ENCODE measurements at places on chromosomes 3 and 15. TPM values are rescaled to one million over a fixed set of nuclear protein-coding genes. Genes with fewer than 3 reads are reported as not detected.

DNA sequence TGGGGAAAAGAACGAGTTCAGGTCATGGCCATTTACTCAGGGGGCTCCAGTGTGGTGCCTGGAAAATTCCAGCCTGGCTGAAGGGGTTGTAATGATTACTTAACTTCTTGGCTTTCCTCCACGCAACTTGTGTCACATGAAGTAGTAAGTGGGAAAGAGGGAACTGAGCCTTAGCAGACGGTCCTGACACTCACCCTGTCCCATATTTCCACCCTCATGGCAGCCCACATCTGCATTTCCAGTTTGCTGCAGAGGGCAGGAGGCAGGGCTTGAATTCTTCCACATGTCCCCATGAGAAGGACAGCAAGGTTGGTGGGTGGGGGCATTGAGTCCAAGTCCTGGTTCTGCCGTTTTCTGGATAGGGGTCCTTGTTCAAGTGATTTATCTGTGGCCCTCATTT, 7.8 kb upstream of the CAMP start:
- no peaks in the 10 kb centered on the region for H3K27me3 ChIP-seq
- no peak overlapping the region for H3K4me3 ChIP-seq
- H3K27ac ChIP-seq: peak overlapping the region; percentile 6
- DNase-seq: no peak
- peaks cover 29% of the 10 kb centered on the region for H3K4me1 ChIP-seq

DNA sequence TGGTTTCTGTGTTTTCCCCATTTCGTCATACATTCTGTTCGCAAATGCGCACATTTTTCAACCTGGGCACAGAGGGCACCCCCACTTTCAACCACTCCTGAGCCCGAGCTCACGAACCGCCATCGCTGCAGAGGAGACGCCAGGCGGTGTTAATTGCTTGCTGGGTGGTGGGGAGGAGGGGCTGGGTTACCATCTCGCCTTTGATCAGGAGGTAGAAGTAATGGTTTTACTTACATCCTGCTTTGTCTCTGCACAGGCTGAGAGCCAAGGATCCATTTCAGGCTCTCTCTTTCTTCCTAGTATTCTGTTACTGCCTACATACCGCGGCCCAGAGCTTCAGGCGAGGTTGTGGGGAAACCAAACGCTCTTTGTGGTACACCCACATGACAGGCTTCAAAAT, 177.3 kb upstream of the WNT5A start:
- DNase-seq: no peak
- no peak overlapping the region for H3K4me3 ChIP-seq
- H3K4me1 ChIP-seq: no peaks in the 10 kb centered on the region

GRCh38 chr3:146226881-146227280, 24.0 kb downstream of the PLSCR4 start:
- H3K36me3 ChIP-seq: no peaks in the 10 kb centered on the region
- no peak overlapping the region for H3K27ac ChIP-seq
- H3K27me3 ChIP-seq: no peaks in the 10 kb centered on the region
- H3K4me3 ChIP-seq: no peak overlapping the region
- H3K4me1 ChIP-seq: peaks cover 8% of the 10 kb centered on the region

CCR9 gene
- not detected for polyA plus RNA-seq

DNA sequence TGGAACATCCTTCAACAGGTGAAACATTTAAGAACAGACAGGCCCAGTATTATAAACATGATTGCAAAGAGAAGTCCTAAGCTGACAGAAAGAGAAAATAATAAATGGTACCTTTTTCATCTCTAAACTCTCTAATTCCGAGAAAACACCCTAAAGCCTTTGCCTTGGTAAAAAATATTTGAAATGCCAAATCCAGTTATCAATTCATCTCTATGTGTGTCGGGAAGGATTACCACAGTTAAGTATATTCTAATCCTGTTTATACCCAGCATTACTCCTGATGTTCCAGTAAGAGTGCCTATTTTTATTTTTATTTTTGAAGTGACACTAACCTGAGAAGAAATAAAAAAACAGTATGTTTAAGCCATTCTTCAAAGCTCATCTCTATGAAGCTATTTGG, 219.3 kb upstream of the NANOGP8 start:
- no peak overlapping the region for H3K4me3 ChIP-seq
- no peaks in the 10 kb centered on the region for H3K27me3 ChIP-seq

DNA sequence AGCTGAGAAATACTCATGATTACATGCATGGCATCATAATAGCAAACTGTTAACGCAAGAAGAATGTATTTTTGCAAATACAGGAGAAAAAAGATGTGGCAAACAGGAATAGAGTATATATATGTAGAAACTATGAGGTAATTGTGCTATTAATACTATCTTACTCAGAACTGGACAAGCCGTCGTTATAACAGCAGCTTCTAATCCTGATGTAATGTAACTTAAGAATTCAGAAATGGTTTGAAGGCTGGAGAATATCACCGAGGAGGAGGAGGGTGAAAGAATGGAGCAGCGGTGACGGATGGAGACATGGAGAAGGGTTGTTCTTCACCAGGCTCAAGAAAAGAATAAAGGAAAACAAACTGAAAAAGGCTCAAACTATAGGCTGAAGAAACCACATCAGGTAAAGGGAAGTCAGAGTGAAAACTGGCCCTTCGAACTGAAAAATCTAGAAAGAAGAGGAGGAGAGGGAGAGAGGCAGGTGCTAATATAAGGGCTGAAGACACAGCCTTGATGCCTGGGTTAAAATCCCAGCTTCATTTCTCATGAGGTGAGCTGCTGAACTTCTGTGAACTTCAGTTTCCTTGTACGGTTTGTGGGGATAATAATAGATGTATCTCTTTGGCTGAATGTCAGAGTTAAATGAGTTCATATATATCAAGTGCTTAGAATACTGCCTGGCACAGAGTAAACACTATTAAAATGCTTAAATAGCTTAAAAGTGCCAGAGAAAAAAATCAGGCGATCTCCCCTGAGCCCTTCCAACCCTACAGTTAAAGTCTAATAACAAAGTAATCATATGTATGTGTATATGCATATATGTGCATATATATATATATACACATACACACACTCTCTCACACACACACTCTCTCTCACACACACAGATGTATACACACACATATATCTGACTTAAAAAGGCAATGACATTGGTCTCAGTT, 43.9 kb downstream of the GOLIM4 start:
- H3K36me3 ChIP-seq: no peaks in the 10 kb centered on the region
- no peaks in the 10 kb centered on the region for H3K4me1 ChIP-seq
- no peak overlapping the region for H3K27ac ChIP-seq
- no peak overlapping the region for H3K4me3 ChIP-seq

DNA sequence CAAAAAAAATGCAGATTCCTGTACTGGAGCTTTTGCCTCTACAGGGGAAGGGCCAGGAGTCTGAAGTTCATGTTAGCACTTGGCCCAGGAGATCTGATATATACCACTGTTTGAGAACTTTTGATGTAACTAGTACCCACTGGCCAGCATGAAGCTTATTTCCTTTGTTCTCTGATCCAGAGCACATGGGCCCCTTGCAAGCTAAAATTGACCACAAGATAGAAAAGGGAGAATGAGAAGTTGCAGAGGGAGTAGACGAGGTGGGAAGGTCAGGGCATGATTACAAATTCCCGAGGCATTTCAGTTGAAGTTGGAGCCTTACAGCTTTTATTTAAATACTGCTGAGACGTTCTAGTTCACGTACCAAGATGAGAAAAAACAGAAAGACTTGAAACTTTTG, 28.2 kb downstream of the TGM4 start:
- no peaks in the 10 kb centered on the region for H3K27me3 ChIP-seq
- no peak for DNase-seq
- H3K4me1 ChIP-seq: no peaks in the 10 kb centered on the region
- H3K27ac ChIP-seq: no peak overlapping the region
- H3K4me3 ChIP-seq: no peak overlapping the region

DNA sequence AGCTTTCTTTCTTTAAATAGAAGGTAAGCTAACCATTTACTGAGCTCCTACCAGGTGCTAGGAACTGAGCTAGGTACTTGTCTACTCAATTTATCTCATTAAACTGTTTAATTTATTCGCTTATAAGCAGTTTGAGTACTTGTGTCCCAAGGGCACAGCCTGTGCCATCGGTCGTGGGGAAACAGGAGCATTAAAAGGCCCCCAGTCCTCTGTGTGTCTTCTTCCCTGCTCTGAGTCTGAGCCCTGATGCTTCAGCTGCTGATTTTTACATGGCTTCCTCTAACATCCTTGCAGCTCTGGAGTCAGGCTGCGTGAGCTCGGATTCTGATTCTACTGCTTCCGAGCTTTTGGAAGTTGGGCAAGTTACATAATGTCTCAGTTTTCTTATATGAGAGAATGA, 239.5 kb downstream of the EDEM1 start:
- no peaks in the 10 kb centered on the region for H3K36me3 ChIP-seq
- H3K4me1 ChIP-seq: no peaks in the 10 kb centered on the region
- no peak overlapping the region for H3K4me3 ChIP-seq
- H3K27ac ChIP-seq: no peak overlapping the region
